Regular cardiac myocyte (primary cell): ENCODE measurements at places on chromosomes 4 and X. TPM values are rescaled to one million over a fixed set of nuclear protein-coding genes. Genes with fewer than 3 reads are reported as not detected.

The GRID2 gene
- 0.58 and 0.85 TPM in 2 replicates for total RNA-seq

The CENPE gene
- total RNA-seq, result 3.9 and 32.4 TPM in 2 replicates

The GPR50 gene
- not detected in 2 replicates for total RNA-seq

The GABRQ gene
- under 0.01 TPM in 1 of 2 replicates, not detected in the other for total RNA-seq

The WDFY3 gene
- 70.5 and 78.6 TPM in 2 replicates for total RNA-seq

The TRPC3 gene
- under 0.01 and 0.19 TPM in 2 replicates for total RNA-seq

The SERPINA7 gene
- total RNA-seq, result not detected in 2 replicates

The HMX1 gene
- under 0.01 TPM in 1 of 2 replicates, not detected in the other for total RNA-seq

The SLC7A11 gene
- total RNA-seq, result 13.0 and 32.0 TPM in 2 replicates

The AMER1 gene
- total RNA-seq, result 1.1 and 1.2 TPM in 2 replicates

The GPC3 gene
- 0.19 and 12.4 TPM in 2 replicates for total RNA-seq

The RNF150 gene
- total RNA-seq, result 0.38 and 1.7 TPM in 2 replicates

The AFP gene
- 0.38 and 0.85 TPM in 2 replicates for total RNA-seq

The CXCL11 gene
- total RNA-seq, result not detected in 2 replicates

The RBM47 gene
- total RNA-seq, result 0.58 and 2.0 TPM in 2 replicates

The ZBTB49 gene
- total RNA-seq, result 2.7 and 3.4 TPM in 2 replicates

The PRSS48 gene
- total RNA-seq, result not detected in 2 replicates

The HSFX3 gene
- total RNA-seq, result not detected in 2 replicates

The XAGE3 gene
- not detected in 2 replicates for total RNA-seq

The SPP1 gene
- total RNA-seq, result 10.7 and 26.5 TPM in 2 replicates

The FGA gene
- under 0.01 TPM in 1 of 2 replicates, not detected in the other for total RNA-seq

The DCK gene
- total RNA-seq, result 21.4 and 28.6 TPM in 2 replicates

The EDNRA gene
- 8.4 and 10.1 TPM in 2 replicates for total RNA-seq

The MAGEA2 gene
- total RNA-seq, result not detected in 2 replicates

The HSFX2 gene
- total RNA-seq, result not detected in 2 replicates

The BTC gene
- total RNA-seq, result under 0.01 and 0.28 TPM in 2 replicates

The OPHN1 gene
- total RNA-seq, result 4.4 and 5.9 TPM in 2 replicates

The BRS3 gene
- not detected in 2 replicates for total RNA-seq

The PRSS12 gene
- total RNA-seq, result 9.3 and 14.6 TPM in 2 replicates

The MAGEA8 gene
- total RNA-seq, result not detected in 2 replicates

The CXCL1 gene
- total RNA-seq, result 80.9 and 193 TPM in 2 replicates

The FRG2 gene
- total RNA-seq, result under 0.01 TPM in 1 of 2 replicates, not detected in the other

The RENBP gene
- 2.3 and 13.2 TPM in 2 replicates for total RNA-seq

The LARP1B gene
- total RNA-seq, result 18.6 and 23.4 TPM in 2 replicates

The PDE5A gene
- 80.3 and 93.7 TPM in 2 replicates for total RNA-seq

The ZGRF1 gene
- total RNA-seq, result 8.7 and 17.8 TPM in 2 replicates

The PDLIM3 gene
- total RNA-seq, result 54.6 and 322 TPM in 2 replicates

The CLCN4 gene
- total RNA-seq, result 3.1 and 3.9 TPM in 2 replicates

The CC2D2A gene
- 13.4 and 17.8 TPM in 2 replicates for total RNA-seq

The NLGN4X gene
- total RNA-seq, result under 0.01 TPM in 2 replicates

The DDX60 gene
- total RNA-seq, result 13.2 and 26.2 TPM in 2 replicates

The CHRDL1 gene
- under 0.01 and 0.19 TPM in 2 replicates for total RNA-seq

The LRRC66 gene
- total RNA-seq, result 0.28 and 0.38 TPM in 2 replicates

The BANK1 gene
- 0.19 and 0.28 TPM in 2 replicates for total RNA-seq

The GPR82 gene
- not detected in 2 replicates for total RNA-seq

The AFM gene
- total RNA-seq, result not detected in 2 replicates

The DNASE1L1 gene
- total RNA-seq, result 62.6 and 66.7 TPM in 2 replicates

The CXorf38 gene
- 9.6 and 12.5 TPM in 2 replicates for total RNA-seq

The COL4A5 gene
- total RNA-seq, result 41.4 and 56.9 TPM in 2 replicates

The TRIM60 gene
- not detected in 2 replicates for total RNA-seq

The STARD8 gene
- total RNA-seq, result 1.7 and 4.6 TPM in 2 replicates

The ARX gene
- total RNA-seq, result not detected in 2 replicates

The GPM6B gene
- 3.1 and 5.4 TPM in 2 replicates for total RNA-seq

The SEC31A gene
- 269 and 387 TPM in 2 replicates for total RNA-seq
